ENCODE measurements at places on chromosomes 13 and 19.

- no peak for DNase-seq
Observed at GRCh38 chr13:29859971-29860370, 9.6 kb upstream of the UBL3 start.

GRCh38 chr13:94706101-94706842 lies 6.1 kb downstream of the SOX21 start:
- no peak for DNase-seq

DNA sequence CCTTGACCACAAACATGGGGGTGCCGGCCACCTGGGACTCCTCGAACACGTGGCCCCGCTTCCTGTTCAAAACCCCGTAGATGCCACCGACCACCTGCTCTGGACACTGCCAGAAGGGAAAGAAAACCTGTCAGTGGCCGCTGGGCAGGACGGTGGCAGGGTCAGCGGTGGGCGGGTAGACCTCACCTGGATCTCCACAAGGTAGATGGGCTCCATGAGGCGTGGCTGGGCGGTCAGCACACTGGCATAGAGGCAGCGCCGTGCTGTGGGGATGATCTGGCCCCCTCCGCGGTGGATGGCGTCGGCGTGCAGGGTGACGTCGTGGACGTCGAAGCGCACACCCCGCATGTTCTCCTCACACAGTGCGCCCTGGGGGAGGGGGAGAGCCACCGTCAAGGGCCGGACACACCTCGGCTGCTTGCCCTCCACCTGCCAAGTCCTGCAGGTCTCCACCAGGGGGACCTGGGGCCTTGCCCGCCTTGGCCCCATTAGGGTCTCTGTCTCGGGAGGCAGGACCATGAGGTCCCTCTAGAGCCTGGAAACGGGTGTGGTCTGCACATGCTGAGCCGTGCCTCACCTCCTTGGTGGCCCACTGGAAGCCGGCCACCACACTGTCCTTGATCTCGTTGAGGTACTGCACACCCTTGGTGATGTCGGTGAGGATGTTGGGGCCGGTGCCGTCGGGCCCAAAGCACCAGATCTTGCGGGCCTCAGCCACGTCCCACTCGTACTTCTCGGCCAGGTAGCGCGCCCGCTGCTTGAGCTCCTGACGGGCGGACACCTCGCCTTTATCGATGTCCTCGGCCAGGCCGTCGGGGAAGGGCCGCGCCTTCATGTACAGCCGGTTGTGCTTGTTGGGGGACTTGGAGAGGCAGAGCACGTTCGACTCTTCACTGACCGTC lies 6.6 kb upstream of the DAPK3 start:
- DNase-seq = no peak

- peak; percentile 71 for DNase-seq
Observed at GRCh38 chr19:12723641-12724426, at the start of gene TNPO2. Gene TNPO2 (minus strand): TSS chr19:12723932. CDS start chr19:12720977, 2,955 bp downstream.

DNA sequence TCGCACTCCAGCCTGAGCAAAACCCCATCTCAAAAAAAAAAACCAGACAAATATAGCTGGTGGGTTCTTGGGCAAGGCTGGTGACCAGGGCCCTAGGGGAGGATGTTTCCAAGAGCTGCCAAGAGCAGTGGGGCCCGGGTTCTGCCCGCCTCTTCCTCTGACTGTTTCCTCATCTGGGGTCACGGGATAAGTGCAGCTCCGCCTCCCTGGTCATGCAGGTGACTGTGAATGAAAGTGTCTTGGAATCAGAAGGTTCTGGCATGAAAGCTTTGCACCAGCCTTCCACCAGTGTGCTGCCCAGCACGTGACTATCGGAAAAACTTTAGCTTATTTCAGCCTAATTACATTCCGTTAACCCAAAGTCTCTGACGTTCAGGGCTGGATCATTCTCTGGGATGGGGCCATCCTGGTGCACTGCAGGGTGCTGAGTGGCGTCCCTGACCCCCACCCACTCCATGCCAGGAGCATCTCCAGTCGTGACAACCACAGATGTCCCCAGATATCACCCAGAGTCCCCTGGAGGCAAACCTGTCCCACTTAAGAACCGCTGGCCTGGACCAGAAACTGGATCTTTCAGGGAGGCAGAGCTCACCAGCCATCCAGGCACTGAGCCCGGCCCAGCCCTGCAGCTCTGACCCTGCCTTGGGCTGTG lies 85.6 kb downstream of the GNG7 start:
- DNase-seq = no peak

GRCh38 chr19:33416307-33417215 lies 43.1 kb downstream of the CEBPG start:
- peak; percentile 61 for DNase-seq

DNA sequence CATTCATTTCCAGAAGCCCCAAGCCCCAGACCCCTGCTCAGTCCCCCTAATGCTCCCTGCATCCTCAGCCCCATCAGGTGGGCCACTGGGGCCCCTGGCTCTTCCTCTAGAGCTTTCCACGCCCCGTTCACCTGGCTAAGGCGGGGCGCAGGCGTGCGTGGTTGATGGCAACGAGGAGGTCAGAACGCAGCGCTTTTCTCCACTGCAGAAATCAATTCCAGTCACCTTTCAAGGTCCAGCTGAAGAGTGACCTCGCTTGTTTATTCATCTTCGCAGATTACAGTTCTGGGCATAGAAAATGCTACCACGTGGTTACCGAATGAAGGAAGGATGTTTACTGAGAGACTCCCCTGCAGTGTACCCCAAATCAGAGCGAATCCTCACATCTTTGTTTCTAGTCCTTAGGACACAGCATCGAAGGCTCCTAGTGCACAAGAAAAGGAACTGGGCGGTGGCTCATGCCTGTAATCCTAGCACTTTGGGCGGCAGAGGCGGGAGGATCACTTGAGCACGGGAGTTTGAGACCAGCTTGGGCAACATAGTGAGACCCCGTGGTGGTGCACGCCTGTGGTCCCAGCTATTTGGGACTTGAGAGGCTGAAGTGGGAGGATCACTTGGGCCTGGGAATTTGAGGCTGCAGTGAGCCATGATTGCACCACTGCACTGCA lies 828 bp upstream of the PBX4 start:
- DNase-seq = no peak

- DNase-seq = no peak
Observed at GRCh38 chr13:99507986-99508385, 6.7 kb downstream of the TM9SF2 start.

- no peak for DNase-seq
Observed at GRCh38 chr13:38947054-38947453, 43.6 kb downstream of the STOML3 start.

DNA sequence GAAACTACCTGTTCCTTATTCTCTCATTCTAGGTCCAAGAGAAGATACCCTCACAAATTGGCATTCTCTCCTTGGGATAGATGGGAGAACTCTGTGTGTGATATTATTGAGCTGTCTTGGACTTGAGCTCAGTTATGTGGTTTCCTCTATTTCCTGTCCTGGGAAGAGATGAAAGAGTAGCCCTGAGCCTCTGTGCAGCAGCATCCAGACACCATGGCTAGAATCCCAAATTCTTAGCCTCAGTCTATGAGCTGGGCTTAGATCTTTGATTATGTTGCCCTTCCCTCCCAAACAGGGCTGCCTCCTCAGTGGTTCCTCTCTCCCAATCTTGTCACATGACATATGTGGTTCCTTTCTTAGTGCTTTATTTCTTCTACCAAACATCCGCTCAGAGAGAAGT lies 290.7 kb downstream of the SPRY2 start:
- DNase-seq = no peak

- no peak for DNase-seq
Observed at GRCh38 chr19:45113628-45114027, 20.6 kb downstream of the PPP1R37 start.

GRCh38 chr19:4713384-4713951 lies 10.2 kb downstream of the DPP9 start:
- peak; percentile 87 for DNase-seq

GRCh38 chr13:63305641-63306133 lies 1890.0 kb upstream of the PCDH20 start:
- no peak for DNase-seq

- DNase-seq = no peak
Observed at GRCh38 chr13:53357582-53357981, 329.0 kb downstream of the OLFM4 start.

- DNase-seq = no peak
Observed at GRCh38 chr13:65889368-65889767, 1340.8 kb downstream of the PCDH9 start.

- DNase-seq = no peak
Observed at GRCh38 chr13:27476943-27477703, 26.8 kb upstream of the MTIF3 start.

- DNase-seq = no peak
Observed at GRCh38 chr13:50340146-50340545, 324.9 kb downstream of the KCNRG start.

GRCh38 chr19:49908480-49909420 lies 12.1 kb upstream of the IL4I1 start:
- DNase-seq = no peak

DNA sequence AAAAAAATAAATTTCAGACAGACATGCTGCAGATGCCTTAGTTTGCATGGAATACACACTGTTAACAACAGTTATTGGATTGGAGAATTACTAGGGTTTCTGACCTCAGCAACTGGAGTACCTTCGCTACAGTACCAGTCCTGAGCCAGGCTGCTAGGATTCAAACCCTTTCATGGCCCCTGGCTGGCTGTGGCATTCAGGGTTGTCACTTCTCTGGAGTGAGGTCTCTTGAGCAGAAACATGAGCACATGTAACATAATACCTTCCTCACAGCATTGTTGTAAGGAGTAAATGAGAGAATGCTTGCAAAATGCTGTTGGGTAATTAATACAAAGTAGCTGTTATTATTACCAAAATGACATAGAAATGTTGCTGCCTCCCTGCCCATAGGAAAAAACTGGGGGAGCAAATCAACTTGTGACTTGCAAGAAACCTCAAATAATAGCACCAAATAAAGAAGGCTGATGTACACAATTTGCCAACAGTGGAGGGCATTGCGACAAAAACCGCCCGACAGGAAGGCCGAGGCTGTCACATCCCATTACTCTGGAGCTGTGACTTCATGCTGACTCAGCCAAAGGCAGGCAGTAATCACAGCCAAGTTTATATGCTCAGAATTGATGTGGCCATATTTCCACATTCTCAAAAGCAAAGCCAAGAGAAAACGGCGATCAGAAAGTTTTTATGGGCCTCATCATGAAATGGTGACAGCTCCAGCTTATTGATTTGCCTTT lies 100.4 kb downstream of the RFC3 start:
- peak; percentile 76 for DNase-seq

- peak; percentile 38 for DNase-seq
Observed at GRCh38 chr19:23762884-23763711, 4.4 kb upstream of the ZNF681 start.

DNA sequence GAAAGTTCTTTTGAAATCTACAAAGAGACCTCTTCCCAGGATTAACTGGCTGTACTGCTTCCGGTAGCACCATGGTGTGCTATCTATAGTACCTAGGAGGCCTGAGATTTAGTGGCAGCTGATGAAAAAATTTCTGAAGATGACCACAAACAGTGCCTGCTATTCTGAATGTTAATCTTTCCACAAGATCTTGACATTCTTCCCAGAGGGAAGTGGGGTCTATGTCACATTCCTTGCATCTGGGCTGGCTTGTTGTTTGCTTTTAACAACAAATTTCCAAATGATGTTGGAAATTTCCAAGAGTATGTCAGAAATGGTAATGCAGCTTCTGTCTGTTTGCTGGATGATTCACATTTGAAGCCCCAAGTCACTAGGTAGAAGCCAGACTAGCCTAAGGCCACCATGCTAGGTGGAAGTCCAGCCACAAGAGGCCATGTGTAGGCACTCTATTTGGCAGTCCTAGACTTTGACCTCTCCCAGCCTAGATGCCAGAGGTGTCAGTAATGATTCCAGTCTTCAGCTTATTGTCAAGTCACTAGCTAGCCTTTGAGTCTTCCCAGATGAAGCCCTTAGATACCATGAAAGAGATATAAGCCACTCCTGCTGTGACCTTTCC lies 22.1 kb downstream of the SPART start:
- no peak for DNase-seq

DNA sequence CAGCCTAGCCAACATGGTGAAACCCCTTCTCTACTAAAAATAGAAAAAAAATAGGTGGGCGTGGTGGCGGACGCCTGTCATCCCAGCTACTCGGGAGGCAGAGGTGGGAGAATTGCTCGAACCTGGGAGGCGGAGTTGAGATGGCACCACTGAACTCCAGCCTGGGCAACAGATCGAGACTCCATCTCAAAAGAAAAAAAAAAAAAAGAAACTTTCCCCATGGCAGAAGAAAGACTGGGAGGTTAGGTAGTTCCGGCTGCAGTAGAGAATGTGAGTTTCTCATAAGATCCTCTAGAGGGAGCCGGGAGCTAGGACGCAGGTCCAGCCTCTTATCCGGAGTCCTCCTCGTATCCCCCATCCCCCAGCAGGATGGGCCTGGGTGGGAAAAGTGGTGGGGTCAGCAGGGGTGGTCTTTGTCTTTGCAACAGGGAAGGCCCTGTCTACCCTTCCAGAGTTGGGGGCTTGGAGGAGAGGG lies 13.2 kb upstream of the CREB3L3 start:
- DNase-seq = peak; percentile 57

DNA sequence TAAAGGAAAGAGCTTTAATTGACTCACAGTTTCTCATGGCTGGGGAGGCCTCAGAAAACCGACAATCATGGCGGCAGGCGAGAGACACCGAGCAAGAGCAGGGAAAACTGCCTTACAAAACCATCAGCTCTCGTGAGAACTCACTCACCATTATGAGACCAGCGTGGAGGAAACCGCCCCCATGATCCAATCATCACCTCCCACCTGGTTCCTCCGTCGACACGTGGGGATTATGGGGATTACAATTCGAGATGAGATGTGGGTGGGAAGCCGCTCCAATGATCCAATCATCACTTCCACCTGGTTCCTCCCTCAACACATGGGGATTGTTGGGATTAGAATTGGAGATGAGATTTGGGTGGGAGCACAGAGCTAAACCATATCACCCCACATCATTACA lies 293.9 kb downstream of the ABCC4 start:
- DNase-seq = no peak

GRCh38 chr19:58212336-58213074 lies 16.2 kb upstream of the ZNF544 start:
- DNase-seq = no peak

DNA sequence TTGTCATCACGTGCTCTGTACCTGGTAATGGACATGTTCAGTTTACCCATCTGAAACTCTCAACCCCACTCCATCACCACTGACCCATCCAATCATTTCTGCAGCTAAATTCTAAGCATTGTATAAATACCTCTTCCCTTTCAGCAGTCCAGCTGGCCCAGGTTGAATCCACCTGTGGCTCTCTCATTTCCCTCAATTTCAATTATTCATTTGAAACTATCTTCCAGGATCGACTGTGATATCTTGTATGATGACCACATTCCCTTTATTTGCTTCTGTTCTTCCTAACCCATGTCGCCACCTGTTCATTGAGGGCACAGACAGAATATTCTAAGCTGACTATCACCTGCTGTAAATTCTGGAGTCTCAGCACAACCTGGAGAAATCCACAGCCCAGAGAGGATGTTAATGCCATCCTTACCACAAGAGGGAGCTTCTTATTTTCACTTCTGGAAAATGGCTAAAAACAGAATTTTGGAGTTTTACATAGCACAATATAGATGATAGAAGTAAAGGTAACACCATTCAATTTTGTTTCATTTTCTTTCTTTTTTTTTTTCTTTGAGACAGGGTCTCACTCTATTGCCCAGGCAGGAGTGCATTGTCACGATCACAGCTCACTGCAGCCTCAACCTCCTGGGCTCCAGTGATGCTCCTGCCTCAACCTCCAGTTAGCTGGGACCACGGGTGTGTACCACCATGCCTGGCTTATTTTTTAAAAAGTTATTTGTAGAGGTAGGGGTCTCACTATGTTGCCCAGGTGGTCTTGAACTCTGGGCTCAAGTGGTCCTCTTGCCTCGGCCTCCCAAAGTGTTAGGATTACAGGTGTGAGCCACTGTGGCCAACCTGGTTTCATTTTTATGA lies 38.6 kb downstream of the ZNF823 start:
- peak; percentile 21 for DNase-seq

GRCh38 chr19:40831502-40832430 lies 18.5 kb downstream of the CYP2A6 start:
- DNase-seq = no peak
